Activated naive CD8-positive, alpha-beta T cell treated with anti-CD3 and anti-CD28 coated beads for 36 hours (primary cell): ENCODE measurements at places on chromosomes 2 and 18.

DNA sequence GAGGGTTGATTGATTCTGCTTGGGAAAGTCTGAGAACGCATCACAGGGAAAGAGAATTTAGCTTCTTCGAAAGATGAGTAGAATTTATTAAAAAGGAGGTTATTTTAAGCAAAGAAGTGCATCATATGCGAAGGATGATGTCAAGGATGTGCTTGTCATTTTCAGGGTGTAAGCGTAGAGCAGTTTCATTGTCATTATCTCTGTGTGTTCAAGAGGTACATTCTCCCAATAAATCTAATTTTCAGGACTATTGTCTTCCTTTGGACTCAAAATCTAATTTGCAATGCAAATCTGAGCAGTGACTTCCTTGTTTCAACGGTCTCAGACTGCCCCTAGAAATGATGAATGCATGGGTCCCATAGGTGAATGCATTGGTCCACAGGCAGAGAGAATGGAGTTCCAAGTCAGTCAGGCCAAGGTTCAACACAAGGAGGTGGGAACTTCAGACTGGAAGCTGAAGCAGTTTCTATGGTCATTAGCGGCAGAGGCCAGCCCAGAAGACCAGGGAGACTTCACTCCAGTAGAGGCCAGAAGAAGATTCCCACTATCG is 99.8 kb downstream of the CDC42EP3 start:
- DNase-seq: no peak

GRCh38 chr18:60471652-60472051 is 99.1 kb upstream of the MC4R start:
- DNase-seq: no peak

GRCh38 chr2:180849851-180850250 is 130.6 kb upstream of the UBE2E3 start:
- DNase-seq: no peak

DNA sequence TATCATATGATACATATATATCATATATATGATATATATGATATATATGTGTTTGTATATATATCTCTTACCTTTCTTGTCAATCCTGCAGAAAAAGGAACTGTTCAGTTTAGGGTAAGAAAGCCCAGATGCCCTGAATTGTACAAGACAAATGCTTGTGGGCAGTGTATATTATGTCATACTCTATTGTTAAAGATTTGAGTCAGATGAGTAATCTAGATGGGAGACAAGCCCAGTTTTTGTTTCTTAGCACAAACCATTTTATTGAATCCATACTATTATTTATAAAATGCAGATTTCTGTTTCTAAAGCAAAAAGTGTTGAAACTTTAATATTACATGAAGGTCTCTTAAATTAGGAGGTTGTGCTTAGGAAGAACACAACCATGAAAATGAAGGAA is 90.6 kb downstream of the VRK2 start:
- DNase-seq: no peak

DNA sequence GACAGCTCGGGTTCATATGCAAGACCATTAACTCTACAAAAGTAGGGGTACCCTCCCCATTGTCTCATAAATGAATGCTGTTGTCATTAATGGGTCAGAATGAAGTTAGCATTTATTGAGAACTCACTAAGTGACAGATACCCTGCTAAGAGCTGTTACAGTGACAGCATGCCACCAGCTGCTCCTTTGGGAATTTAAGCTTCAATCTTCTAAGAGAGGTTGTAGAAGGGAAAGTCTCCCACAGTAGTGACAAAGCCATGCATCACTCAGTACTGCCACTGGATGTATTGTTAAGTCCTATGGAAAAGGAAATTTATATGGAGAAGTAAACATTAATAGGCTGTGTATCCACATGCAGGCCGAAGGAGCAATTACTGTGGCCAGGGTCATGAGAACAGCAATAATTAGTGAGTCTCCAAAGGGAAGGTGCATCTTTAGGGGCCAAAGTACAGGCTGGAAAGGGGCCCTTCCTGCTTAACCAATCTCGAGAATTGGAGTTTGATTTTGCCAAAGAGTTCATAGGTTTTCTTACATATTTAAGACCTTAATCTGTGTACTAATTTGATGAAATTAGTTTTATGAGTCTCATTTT is 64.5 kb upstream of the FAM124B start:
- DNase-seq: no peak

DNA sequence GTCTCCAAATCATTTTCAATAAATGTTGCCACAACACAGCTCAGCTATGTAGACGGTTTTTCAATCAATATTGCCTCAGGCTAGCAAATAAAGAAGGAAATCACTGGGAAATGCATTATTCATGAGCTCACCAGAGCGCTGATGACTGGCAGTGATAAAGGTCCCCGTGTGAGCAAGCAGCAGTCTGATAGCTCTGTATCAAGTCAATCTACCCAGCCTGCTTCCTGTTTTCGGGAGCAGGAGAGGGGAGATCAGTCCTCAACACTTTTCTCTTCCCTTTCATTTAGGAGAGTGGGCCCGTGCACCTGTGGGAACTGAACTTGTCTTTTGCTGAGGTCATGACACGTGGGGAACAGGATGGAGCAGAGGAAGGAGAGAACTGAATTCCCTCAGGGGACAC is 253.9 kb upstream of the SIX2 start:
- no peak for DNase-seq

DNA sequence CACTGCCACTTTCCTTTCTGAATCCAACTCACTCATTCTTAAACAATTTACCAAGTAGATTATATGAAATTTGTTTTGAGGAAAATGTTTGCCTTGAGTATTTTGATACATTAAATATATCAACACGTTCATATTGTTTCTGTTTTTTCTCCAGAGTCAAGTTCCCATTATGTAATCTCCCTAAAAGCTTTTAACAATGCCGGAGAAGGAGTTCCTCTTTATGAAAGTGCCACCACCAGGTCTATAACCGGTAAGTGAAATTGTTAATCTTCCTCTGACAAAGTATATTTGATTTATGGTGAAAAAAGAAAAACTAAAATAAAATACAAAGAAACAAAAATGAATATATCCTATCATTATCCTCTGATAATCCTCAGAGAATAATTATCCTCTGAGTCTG is 838.6 kb downstream of the MBD2 start:
- no peak for DNase-seq

GRCh38 chr2:55309446-55309845 is 40.4 kb upstream of the MTIF2 start:
- DNase-seq: no peak

- DNase-seq: no peak
Measured at GRCh38 chr2:238459081-238459629, 32.4 kb downstream of the ASB1 start.

DNA sequence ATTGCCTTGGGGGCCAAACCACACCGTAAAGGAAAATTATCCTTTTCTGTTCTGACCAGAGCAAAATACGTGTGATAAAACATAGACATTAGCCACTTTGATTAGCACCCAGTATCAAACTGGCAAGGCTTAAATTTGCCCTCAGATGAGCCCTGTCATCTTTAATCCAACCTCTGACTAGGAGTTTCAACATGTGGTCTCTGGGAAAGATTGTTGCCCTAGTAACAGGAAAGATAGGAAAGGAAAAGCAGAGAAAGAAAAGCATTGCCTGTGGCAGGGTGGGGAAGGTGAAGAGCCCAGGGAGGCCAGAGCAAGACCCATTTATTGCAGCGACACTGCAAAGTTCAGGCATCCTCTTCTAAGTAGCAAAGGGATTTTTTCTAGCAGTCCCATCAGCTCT is 181.5 kb upstream of the SCN7A start:
- DNase-seq: no peak

GRCh38 chr2:9112079-9112721 is 94.4 kb upstream of the ASAP2 start:
- no peak for DNase-seq

DNA sequence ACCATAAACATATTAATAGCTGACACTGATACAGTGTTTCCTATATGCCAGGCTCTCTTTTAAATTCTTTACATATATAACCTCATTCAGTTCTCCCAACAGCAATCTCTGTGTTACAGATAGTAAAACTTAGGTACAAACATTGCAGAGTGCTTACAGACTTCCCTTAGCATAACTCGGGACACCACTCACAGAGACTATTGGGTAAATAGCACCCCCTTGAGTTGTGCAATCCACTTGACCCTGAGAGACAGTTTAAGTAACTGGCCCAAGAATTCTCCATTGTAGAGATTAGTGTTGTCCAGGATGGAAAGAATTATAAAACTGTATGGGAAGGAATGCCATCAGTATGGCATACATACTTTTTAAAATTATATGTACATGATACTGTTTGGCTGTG is 110.1 kb downstream of the POLE4 start:
- no peak for DNase-seq

DNA sequence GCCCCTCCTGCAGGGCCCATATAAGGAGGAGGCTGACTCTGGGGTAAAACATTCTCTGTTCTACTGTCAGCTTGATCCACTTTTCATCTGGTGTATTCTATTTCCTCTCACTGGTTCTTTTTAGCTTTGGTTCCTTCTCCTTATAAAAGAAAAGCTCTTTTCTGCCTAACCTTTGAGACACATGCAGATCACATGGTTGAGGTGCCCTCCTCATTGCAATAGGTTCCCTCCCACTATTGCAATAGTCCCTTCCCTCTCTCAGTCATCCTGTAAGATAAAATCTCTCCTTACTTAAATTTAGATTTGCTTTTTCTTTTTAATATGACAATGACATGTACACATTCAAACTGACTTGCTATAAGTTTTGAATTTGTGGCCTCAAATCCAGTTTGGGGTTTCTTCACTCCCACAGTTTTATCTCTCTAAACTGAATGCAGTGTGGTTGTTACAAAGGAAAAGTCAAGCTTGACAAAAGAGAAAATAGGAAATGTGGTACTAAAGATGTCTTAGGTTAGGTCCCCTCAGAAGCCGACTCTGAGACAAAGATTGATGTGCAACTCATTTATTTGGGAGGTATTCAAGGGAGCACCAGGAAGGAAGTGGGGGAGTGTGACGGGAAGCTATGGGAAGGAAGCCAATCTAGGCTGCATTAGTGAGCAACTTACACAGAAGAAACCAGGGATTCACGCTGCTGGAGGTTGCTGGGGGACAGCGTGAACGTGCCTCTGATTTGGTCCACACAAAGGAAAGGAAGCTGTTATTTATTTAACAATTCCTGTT is 127.6 kb upstream of the LINC00305 start:
- DNase-seq: no peak

GRCh38 chr2:122507261-122507660 is 751.8 kb downstream of the TSN start:
- DNase-seq: no peak
